ENCODE measurements at places on chromosomes 11 and 22.

GRCh38 chr22:22508274-22509176, at the start of gene ZNF280B:
Gene ZNF280B (minus strand): TSS chr22:22508742. CDS start chr22:22489398, 19,344 bp downstream.
- DNase-seq, result peak; percentile 73

- no peak for DNase-seq
These were observed 40.0 kb downstream of the LINC01488 start for GRCh38 chr11:69521457-69521856.

GRCh38 chr22:19522881-19523239, 1.4 kb downstream of the CLDN5 start:
- DNase-seq, result no peak

GRCh38 chr11:20042045-20042639, 118.1 kb downstream of the DBX1 start:
- DNase-seq, result no peak

- DNase-seq, result no peak
These were observed 2.6 kb downstream of the C11orf21 start for GRCh38 chr11:2298795-2299761.

DNA sequence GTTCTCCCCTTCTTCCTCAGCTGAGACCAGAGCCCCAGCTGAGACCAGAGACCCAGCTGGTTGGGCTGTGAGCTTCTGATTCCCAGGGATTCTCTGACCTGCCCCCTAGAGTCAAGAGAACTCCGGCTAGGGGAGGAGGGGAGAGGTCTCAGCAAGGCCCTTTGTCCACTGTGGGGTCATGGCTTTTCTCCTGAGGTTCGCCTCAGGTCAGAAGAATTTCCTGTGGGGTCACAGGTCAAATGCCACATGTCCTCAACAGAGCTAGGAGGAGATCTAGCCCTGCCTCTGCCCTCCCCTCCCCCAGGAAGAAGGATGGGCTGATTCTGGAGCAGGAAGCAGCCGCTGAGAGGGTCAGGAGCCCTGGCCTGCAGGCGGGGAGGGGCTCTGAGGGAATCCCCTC, 23.7 kb downstream of the HTR3A start:
- no peak for DNase-seq

DNA sequence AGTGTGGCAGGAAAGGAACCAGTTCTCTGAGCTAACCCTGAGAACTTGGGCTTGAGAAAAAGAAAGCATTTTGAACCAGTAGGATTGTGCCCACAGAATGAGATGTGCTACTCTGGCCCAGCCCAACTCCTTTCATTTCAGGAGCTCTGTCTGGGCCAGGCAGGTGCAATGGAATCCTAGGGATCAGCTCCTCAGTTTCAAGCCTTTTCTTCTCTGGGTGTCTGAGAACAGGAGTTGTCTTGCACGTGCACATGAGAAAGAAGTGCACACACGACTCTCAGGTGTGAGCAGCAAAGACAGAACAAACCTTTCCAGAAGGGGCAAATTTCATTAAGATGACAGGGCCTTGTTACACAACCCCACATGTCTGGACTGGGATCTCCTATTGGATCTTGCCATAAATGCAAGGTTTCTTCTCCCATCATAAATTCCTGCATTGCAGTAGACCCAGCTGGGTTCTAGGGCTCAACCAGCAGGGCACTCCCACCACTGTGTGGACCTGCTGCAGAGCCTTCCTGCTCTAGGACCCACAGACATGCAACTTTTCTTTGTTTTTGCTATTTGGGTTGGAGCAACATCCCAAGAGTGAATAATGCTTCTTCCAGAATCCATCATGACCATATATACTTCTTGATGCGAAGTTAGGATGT, 24.5 kb upstream of the GGTLC2 start:
- no peak for DNase-seq

DNA sequence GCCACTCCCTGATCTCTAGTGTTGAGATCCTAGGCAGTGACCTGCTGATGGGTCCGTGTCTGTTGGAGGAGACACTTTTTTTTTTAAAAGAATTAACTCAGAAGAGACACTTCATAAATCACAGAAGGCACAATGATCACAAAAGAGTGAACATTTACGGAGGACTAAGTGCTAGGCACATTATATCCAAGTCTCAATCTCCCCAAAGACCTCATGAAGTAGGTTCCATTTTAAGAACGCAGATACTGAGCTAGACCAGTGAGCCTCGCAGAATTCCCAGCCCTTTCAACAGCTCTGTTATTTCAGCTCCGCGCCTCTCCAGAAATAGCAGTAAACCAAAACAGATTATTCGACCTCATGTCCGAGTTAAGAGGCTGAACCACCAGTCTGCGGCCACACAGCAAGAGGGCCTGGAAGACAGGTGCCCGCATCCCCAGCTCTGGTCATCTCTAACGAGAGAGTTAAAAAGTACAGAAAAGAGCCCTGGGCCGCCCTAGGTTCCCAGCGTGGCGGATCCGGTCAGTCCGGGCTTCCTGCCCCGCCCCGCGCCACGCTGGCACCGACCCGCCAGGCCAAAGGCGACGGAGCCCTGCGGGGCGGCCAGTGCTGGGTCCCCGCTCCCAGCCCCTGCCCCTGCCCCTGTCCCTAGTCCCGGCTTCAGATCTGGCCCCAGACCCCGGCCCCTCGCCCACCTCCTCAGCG, 612 bp downstream of the XBP1 start:
- DNase-seq, result peak; percentile 75

GRCh38 chr22:36065775-36066544, 37.3 kb upstream of the RBFOX2 start:
- DNase-seq, result peak; percentile 89

GRCh38 chr11:123702139-123702538, 39.3 kb downstream of the ZNF202 start:
- DNase-seq, result peak; percentile 3

- DNase-seq, result no peak
These were observed 67.9 kb upstream of the SLC35C1 start for GRCh38 chr11:45737056-45737455.

GRCh38 chr11:110032259-110032658, 60.9 kb upstream of the ZC3H12C start:
- no peak for DNase-seq

DNA sequence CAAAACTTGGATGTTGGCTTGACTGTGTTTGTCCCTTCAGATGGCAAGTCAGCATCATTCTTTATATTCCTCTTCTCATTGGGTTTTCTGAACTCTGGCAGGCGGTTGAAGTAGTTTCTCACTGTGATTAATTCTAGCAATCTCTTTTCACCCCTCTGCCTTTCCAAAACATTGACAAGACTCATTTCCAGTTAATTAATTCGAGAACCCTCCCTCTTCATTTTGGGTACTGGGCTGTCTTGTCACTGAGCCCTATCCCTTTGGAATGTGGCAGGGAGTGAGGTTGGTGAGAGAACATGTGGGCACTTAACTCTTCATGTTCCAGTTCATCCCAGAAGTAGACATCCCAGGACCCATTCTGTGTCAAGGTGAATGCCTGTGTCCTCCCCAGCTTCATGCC, 133.0 kb downstream of the WNT7B start:
- DNase-seq, result no peak

GRCh38 chr11:10382518-10382917, 72.5 kb upstream of the AMPD3 start:
- DNase-seq, result no peak

GRCh38 chr11:118921121-118921928, 4.4 kb downstream of the BCL9L start:
- no peak for DNase-seq

GRCh38 chr11:96335388-96335787, 7.6 kb downstream of the MAML2 start:
- DNase-seq, result no peak

DNA sequence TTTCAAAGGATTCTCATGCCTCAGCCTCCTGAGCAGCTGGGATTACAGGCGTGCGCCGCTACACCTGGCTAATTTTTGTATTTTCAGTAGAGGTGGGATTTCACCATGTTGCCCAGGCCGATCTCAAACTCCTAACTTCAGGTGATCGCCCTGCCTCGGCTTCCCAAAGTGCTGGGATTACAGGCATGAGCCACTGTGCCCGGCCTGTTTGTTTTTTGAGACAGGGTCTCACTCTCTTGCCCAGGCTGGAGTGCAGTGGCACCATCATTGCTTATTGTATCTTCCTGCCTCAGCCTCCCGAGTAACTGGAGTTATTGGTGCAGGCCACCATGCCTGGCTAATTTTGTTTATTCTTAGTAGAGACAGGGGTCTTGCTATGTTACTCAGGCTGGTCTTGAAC, 8.1 kb downstream of the FADS2 start:
- no peak for DNase-seq

- no peak for DNase-seq
These were observed 33.4 kb downstream of the SERPIND1 start for GRCh38 chr22:20807315-20807752.

- no peak for DNase-seq
These were observed 18.8 kb downstream of the GRAMD1B start for GRCh38 chr11:123448823-123449222.

GRCh38 chr11:12725863-12726682, 51.9 kb downstream of the TEAD1 start:
- DNase-seq, result no peak

DNA sequence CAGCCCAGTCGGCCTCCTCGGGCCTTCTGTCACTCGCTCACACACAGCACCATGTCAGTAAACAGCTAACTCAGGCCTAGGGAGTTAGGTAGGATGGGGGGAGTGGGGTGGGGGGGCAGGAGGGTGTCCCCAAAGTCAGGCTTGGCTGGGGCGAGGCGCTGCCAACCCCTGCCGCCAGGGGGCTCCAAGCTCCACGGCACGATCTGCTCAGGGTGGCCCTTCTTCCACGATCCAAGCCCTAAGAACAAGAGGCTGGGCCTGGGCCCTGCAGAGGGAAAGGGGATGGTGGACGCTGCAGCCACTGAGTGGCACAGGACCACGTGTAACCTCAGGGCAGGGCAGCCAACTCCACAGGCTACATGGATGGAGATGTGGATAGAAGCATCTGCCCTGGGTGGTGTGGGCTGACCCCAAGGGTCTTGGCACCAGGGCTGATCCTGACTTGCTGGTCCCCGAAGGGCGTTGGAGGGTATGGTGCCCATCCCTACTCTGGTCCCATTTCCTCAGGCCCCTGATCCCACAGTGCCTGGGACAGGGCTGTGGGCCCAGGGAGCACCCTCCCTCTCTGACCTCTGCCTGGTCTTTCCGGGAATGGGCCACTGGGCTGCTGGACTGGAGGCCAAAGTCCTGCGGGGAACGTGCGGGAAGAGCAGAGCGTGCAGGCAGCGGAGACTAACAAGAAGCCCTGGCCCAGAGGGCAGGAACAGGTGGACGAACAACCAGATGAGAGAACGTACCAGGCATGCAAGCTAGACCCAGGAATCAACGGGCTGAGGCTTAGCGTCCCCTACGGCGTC, 29.1 kb upstream of the TXNRD2 start:
- peak; percentile 66 for DNase-seq

DNA sequence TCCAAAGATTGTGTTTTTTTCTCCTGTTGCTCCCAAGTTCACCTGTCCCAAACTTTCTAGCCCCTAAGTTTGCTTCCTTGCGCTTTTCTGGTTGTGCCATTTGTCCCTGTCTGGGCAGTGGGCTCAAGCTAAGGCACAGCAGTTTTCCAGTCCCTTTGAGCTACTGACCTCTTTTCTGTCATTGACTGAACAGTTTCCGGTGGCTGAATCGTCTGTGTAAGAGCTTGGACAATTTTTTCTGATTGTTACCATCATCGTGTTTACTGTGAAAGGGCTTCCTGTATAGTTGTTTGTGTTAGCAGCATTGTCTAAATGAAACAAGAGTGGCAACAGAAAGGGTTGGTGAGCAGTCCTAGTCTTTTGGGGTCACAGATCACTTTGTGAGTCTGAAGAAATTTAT, 49.8 kb downstream of the BMAL1 start:
- no peak for DNase-seq

GRCh38 chr22:17366830-17367229, 2.4 kb upstream of the CECR2 start:
- no peak for DNase-seq

GRCh38 chr22:30609260-30610185, 2.5 kb downstream of the TCN2 start:
- DNase-seq, result no peak

DNA sequence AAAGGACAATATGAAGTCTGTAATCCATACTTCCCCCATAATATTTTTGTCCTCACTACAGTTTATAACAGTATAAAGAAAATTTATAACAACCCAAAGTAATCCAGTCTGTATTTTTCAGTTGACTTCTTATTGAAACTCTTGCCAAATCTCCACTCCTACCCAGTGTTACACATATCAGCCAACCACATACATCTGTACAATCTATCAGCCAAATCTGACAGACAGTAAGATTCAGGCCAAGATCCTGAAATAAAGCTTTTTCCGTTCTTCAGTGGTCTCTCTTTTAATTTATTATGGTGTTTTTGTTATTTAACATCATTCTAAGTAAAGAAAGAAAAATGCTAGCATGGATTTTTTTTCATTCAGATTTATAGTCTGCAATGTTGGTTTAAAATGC, 2370.9 kb upstream of the RAG2 start:
- DNase-seq, result peak; percentile 3

GRCh38 chr22:29912605-29913398, 29.8 kb downstream of the MTMR3 start:
- DNase-seq, result peak; percentile 56

- DNase-seq, result no peak
These were observed 619.4 kb upstream of the KIRREL3 start for GRCh38 chr11:127619946-127620345.

GRCh38 chr22:49976439-49977175, 16.0 kb downstream of the PIM3 start:
- DNase-seq, result no peak

GRCh38 chr11:122435540-122436187, 219.9 kb upstream of the UBASH3B start:
- DNase-seq, result no peak

DNA sequence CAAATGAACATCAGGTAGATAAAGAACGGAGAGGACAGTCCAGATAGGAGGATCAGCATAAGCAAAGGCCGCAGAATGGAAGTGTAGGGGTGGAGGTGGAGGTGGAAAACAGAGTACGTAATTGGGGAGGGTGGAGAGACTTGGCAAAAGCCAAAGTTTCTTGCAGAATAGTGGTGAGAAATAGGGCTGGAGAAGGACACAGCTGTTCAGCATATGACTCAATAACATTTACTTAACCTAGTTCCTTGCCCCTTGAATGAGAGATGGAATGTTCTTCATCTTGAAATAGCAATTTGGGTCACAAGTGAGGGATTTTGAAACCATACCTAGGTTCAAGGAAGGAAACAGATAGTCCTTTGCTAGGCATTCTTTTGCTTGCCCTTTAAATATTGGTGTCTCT, 235.9 kb upstream of the ARHGAP20 start:
- no peak for DNase-seq

DNA sequence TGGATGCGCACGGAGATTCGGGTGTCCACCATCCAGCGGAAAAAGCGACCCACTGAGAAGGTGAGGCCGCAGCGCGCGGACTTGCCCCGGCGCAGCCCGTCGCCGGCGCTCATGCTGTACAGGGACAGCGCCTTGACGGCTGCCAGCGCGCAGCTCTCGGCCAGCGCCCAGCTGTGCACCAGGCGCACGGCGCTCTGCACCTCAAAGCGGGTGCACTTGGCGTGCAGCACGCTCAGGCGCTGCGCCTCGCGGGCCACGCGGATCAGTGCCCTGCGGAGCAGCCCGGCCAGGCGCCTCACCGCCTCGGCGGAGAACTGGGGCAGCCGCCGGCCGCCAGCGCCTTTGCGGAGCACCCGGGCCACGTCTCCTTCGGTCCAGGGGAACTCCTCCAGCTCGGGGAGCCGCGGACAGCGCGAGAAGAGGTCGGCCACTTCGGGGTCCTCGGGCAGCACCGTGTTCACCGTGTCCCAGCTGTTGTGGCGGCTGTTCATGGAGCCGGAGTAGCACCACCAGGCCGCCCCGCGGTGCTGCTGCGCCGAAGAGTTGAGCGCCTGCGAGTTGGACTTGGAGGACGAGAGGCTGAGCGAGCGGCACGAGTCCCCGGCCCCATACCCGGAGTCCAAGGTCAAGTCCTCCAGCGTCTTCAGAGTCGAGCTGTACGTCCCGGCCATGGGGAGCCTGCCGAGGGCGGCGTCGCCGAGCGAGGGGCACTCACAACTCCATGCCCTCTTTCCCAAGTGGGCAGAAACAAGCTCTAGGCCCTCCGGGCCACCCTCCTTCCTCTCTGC, 703 bp downstream of the ABTB2 start:
- DNase-seq, result no peak

Measured in hindlimb muscle (tissue), 1 donor.